ENCODE measurements at places on chromosomes 2 and 18.

- DNase-seq = no peak
Measured at GRCh38 chr18:46481048-46481846, 175.8 kb downstream of the LOXHD1 start.

GRCh38 chr2:190408538-190409271 lies 550 bp downstream of the MFSD6 start:
- DNase-seq = no peak

DNA sequence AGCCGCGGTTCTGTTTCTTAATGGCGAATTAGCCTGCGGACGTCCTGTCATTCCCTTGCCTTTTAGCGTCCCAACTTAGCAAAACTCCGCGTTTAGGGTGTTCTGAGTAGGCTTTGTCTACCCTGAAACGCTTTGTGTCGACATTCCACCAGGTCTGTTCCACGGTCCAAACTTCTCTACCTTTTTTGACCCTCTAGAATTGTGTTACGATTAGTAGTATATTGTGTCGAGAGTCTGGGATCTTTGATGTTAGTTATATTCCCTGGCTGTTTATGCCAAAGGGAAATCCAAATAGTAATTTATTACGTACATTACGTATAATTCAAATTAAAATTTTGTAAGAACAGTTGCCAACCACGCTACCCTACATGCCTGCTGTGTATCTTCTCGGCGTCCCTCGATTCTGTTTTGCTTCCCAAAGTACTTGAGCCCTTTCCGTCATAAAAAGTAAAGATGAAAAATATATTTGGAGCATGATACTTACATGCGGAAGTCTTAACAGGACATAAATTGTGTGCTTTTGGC lies 495 bp upstream of the TTC32 start:
- no peak for DNase-seq

- peak; percentile 23 for DNase-seq
Measured at GRCh38 chr2:238883421-238883901, 35.6 kb downstream of the TWIST2 start.

DNA sequence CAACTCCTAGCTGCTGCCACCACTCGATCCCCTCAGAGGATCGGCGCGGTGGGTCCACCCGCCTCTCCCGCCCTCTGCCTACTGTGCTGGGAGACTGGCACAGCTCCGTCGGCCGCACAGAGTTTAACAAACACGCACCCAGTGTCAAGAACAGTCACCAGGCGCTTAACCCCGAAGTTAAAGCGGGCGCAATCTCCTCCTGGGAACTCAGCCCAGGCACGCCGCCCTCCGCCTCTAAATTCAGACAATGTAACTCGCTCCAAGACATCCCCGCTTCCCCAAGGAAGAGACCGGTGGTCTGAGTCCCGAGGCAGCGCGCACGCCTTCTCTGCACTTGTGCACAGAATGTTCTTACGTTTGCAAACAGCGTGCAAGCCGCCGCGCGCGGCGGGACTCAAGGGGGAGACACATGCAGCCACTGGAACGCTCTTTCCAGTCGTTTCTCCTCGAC lies 533 bp downstream of the CXCR4 start:
- DNase-seq = peak; percentile 92

GRCh38 chr2:163466331-163467250 lies 269.2 kb downstream of the FIGN start:
- no peak for DNase-seq

- DNase-seq = no peak
Measured at GRCh38 chr18:54790109-54790508, 38.2 kb upstream of the RAB27B start.

GRCh38 chr2:72920318-72921087 lies 3.2 kb downstream of the EMX1 start:
- no peak for DNase-seq

- DNase-seq = no peak
Measured at GRCh38 chr2:201532686-201533304, 81.3 kb downstream of the STRADB start.

DNA sequence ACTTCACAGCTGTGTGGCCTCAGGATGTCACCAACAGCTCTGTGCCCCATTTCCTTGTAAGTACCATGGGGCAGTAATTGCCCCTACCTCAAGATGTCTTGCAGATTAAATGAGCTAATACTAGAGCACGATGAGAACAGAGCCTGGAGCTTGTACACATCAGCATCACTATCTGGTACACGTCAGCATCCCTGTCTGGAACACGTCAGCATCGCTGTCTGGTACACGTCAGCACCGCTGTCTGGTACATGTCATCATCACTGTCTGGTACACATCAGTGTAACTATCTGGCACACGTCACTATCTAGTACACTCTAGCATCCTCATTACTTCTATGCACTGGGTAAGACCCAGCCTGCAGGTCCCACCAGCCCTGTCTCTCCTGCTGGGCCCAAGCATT lies 37.2 kb downstream of the AQP12A start:
- DNase-seq = no peak

DNA sequence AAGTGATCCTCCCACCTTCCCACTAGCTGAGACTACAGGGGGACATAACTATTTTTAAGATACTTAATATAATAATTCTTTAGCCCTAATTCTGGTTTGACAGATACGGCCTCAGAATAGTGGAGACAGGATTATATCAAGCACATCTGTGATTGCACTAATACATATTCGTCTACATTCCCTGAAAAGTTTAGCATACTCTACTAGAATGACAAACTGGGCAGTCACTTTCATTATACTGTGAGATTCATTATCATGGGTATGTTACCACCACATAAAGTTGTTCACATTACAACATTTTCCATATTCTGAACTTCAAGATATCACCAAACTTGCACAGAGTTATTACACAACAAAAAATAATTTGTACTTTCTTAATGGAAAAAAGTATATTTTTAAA lies 11.0 kb downstream of the FAM210A start:
- no peak for DNase-seq

DNA sequence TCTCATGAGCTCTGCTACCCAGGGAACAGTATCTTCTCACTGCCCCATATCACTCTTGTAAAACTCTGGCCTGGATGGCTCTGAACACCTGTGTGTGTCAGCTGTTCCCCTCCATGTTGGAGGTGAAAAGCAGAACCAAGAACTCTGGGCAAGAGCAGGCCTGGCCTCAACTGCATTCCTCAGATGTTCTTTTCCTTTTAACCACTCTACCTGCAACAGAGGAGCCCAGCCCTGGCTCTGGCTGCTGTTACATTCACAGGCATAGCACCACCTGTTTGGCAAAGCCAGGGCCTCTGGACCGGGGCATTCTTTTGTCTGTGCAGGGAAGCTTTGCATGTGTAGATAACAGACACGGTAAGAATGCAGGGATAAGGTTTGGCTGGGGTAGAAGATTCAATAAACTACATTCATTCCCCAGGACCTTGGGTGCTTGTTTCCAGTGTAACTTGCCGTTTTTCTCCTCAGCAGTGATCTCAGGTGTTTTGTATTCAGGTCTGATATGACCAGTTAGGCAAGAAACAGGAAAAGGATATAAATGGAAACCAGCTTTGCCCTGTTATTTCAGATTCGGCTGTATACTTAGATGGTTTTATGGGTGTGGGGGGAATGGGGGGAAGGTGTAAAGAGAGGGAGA lies 95.1 kb downstream of the SPTBN1 start:
- DNase-seq = no peak

GRCh38 chr2:48274040-48274439 lies 255.9 kb upstream of the STON1 start:
- DNase-seq = no peak

Data from spleen (tissue), 13 donors.